ENCODE measurements at places on chromosomes 13 and 19. TPM values are rescaled to one million over a fixed set of nuclear protein-coding genes. Genes with fewer than 3 reads are reported as not detected.

- no peak for DNase-seq
Measured at GRCh38 chr13:73168226-73168952, 109.6 kb downstream of the KLF5 start.

DNA sequence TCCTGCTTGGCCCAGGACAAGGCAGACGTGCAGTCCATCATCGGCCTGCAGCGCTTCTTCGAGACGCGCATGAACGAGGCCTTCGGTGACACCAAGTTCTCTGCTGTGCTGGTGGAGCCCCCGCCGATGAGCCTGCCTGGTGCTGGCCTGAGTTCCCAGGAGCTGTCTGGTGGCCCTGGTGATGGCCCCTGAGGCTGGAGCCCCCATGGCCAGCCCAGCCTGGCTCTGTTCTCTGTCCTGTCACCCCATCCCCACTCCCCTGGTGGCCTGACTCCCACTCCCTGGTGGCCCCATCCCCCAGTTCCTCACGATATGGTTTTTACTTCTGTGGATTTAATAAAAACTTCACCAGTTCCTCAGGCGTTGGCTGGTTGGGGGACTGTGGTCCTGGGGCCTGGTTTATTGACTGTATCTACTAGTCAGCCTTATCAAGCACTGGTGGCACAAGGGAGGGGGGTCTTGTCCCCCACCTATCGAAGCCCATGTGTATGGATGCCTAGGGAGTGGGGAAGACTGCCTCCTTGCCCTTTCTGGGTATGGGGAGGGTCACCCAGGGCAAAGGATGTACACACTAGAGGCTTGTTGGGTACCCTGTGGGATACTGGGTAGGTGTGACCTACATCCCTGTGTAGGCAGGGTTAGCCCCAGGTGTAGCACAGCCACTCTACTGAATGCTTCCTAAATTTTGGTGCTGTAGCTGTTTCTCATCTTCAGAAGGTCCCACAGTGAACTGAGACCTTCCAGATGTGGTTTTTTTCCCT lies 4.4 kb downstream of the CHMP2A start:
- no peak for DNase-seq

DNA sequence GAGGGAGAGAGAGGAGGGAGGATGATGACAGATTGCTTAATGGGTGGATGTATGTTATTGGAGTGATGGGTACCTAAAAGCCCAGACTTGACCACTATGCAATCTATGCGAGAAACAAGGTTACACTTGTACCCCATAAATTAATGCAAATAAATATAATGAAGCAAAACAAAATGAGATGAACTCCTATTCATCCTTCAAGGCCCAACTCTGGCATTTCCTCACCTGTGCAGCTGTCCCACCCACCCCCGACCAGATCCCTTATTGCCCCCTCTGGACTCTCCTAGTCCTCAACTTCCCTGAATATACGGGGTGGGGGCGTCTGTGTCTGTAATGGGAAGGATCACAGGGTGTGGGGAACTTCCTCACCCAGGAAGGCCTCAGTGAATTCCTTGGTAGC lies 4.1 kb downstream of the PGLYRP2 start:
- no peak for DNase-seq

Gene GNG7
- total RNA-seq = 8.0 TPM

Gene ZNF91
- 160 TPM for total RNA-seq

Gene IZUMO2
- total RNA-seq = not detected

All from glutamatergic neuron (in vitro differentiated cells).